ENCODE measurements at places on chromosomes 2 and 18.

- DNase-seq, result no peak
Observed at GRCh38 chr2:12071318-12071717, 324.9 kb downstream of the LPIN1 start.

DNA sequence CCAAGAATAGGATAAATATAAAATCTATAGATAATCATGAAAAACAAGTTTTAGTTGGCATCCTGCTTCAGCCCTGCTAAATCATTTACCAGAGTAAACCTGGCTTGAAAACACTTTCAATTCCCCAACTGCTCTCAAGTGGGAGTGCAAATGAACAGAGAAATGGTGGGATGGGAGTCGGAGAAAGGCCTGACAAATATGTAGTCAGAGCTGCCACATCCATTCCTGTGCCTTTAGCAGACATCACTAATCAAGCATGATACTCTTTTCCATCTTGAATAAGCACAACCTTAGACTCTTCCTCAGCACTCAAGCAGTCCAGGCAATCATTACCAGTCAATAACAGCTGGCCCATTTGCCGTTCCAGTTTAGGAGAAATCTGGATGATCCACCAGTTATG lies 101.3 kb downstream of the ANKRD44 start:
- no peak for DNase-seq

GRCh38 chr2:181805228-181806038 lies 86.1 kb upstream of the ITPRID2 start:
- no peak for DNase-seq

DNA sequence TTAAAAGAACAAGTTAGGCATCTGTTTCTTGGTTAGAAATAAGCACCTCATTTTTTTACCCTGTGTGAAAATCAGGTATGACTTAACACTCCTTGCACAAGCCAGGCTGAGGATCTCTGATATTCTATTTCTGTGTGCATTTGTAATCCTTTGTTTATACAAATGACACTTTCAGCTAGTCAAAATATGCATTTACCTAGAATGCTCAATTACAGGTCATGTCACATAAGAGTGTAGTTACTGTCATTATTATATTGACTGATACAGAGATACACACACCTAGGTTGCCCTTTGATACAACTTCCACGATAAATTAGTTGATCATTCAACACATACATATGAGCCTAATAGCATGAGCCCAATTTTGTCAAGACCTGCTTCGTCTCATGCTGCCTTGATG lies 144.3 kb downstream of the CHST9 start:
- DNase-seq, result no peak

DNA sequence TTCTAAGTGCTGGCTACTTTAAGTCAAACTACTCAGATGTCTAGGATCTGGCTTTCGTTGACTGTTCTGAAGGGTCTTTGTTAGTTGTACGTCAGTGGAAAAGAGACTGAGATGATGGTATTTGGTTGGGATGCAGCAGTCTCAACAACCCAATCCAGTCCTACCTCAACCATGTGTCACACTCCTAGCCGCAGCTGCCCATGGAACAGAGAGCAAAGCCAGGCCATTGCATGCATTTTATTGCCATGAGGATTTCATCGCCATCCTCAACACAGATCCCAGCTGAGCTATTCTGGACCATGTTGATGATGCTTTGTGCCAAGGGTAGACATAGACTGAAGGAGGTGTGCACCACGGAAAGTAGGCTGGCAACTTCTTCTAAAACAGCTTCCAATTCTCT lies 97.3 kb upstream of the STK39 start:
- DNase-seq, result no peak

DNA sequence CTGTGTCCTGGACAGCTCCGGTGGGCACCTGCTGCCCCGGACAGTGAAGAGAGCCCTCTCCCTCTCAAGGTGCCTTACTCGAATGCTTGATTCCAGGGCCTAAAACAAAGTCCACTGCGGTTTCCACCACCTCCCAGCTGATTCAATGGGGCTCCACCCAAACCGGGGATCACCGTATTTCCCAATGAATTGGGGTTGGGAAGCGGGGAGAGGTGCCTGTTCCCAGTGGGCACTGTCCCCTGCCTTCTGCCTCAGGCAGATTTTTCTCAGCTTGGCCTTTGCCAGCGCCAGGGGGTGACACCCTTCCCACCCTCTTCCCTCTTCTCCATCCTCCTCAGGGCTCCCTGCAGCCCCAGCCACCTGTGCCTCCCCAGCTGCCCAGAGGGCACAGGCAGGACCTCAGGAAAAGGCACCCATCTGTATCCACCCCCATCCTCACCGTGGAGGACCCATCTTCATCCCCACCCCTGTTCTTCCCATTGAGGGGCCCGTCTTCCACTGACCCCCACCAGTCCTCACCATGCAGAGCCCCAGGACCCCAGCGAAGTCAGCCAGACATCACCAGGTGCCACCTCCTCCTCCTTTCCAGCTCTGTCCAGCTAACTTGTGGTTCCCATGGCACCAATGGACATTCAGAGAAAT lies 66.7 kb upstream of the HPCAL1 start:
- no peak for DNase-seq

DNA sequence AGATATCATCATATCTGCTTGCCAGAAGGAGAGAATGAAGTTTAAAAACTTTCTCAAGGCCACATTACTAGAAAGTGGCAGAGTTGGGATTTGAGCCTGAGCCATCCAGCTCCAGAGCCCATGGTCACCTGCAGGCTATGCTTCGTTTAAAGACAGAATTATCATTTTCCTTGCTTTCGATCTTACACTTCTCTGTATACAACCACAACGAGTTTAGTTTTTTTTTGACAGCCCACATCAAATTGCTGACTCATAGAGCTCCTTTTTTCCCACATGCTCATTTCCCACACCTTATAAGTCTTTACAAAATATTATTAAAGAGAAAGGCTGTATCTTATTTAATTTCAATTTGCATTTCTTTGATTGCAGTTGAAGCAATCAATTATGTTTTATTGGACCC lies 6.5 kb downstream of the PLEK start:
- DNase-seq, result no peak

DNA sequence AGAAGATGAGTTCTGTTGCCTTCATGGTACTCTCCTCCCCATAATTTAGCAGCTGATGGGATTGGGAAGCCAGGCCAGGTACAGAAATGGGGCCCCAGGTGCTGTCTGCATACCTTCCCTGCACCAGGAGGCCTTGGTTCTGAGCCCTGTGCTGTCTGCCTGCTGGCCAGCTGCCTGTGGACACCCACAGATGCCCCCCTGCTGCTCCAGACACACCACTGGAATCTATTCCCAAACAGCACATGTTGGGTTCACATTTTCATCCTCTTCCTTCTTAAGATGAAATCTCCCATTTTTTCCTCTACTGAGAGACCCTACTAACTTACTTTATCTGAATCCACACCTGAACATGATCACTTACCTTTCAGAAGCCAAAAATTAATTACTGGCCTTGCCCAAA lies 152.0 kb upstream of the CCDC68 start:
- DNase-seq, result no peak

DNA sequence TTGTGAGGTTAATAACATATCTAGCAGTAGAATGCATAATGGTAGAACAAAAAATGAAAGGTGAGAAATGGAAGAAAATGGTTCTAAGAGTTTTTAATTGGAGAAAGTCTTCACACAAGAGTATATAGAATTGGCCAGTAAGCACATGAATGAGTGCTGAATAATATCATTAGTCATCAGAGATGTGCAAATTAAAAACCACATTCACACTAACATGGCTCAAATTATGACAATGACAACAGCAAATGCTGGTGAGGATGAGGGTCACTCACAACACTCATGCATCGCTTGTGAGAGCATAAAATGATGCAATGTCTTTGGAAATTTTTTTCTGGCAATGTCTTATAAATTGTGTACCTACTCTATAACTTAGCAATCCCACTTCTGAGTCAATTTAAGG lies 1355.4 kb upstream of the ACVR2A start:
- DNase-seq, result no peak

All from stimulated activated CD4-positive, alpha-beta T cell treated with anti-CD3 and anti-CD28 coated beads, Interleukin-1b, Interleukin-23, amount 100 ng/mL, for 1 hour (primary cell).